NCI-H526 (cell line): ENCODE measurements at places on chromosomes 11 and 22.

GRCh38 chr11:47004595-47005033 is 68.1 kb downstream of the CSTPP1 start:
- DNase-seq, result peak; percentile 31

DNA sequence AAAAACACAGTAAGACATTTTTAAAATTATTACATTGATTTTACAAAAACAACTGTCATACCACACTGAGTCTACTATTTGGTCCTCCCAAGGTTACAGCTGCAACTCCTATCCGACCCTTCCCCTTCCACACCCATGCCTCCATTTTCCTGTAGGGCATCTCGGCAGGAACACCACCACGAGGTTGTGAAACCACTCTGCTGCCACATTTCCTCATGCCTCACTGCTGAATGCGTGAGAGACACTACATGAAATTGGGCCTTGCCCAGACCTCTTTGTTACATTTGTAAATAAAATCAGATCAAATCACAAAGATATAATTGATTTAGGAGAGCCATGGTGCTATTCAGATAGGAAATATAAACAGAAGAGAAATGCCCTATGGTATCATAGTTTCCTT is 2.0 kb downstream of the ARHGAP32 start:
- no peak for DNase-seq

DNA sequence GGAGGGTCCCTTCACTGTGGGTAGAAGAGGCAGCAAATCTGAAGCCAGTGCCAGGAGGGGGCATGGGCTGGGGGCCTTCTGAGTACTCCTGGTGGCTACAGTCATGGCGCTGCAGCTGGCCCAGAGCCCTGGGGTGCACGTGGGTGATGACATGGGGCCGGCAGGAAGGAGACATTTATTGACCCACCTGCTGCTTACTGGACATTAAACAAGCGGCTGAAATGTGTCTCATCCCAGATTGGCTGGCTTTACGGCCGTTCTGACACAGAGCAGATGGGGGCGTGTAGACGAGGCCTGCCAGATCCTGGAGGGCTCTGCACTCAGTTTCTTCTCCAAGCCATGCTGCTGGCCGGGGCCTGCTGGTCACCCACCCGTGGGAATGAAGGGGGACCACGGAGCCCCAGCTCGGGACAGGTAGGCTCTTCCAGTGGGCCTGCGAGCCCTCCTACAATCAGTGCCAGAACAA is 906.9 kb downstream of the BRD1 start:
- DNase-seq, result no peak

- DNase-seq, result no peak
Observed at GRCh38 chr11:3994030-3994640, 100.5 kb upstream of the RRM1 start.

GRCh38 chr11:117827521-117828511 is 3.3 kb upstream of the FXYD2 start:
- no peak for DNase-seq

GRCh38 chr22:48666620-48667019 is 1161.1 kb downstream of the BRD1 start:
- DNase-seq, result no peak

GRCh38 chr11:71281204-71281603 is 28.8 kb upstream of the SHANK2 start:
- DNase-seq, result no peak

- DNase-seq, result no peak
Observed at GRCh38 chr11:120929090-120929489, 94.8 kb upstream of the TBCEL start.

DNA sequence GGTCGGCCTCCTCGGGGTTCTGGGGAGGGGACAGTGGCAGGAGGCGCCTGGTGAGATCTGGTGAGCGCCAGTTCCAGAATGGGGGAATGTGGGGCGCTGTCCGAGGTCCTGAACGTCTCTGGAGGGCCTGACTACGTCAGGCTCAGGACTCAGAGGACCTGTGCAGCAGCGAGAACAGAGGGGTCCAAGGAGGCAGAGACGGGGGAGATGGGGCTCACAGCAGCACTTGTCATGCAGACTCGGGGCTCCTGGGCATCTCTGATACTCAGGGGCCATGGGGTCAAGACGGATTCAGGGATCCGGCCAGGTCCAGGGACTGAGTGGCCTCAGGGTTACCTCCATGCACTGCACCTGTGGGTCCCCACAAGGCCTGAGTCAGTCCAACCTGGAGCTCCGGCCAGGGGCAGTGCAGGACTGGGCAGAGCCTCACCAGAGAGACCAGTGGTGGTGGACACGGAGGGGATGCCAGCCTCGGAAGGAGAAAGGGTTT is 92.2 kb downstream of the BRD1 start:
- DNase-seq, result no peak
